ENCODE measurements at places on chromosomes 3 and 15. TPM values are rescaled to one million over a fixed set of nuclear protein-coding genes. Genes with fewer than 3 reads are reported as not detected.

The NR2F2 gene
- total RNA-seq, result 47.9 TPM

DNA sequence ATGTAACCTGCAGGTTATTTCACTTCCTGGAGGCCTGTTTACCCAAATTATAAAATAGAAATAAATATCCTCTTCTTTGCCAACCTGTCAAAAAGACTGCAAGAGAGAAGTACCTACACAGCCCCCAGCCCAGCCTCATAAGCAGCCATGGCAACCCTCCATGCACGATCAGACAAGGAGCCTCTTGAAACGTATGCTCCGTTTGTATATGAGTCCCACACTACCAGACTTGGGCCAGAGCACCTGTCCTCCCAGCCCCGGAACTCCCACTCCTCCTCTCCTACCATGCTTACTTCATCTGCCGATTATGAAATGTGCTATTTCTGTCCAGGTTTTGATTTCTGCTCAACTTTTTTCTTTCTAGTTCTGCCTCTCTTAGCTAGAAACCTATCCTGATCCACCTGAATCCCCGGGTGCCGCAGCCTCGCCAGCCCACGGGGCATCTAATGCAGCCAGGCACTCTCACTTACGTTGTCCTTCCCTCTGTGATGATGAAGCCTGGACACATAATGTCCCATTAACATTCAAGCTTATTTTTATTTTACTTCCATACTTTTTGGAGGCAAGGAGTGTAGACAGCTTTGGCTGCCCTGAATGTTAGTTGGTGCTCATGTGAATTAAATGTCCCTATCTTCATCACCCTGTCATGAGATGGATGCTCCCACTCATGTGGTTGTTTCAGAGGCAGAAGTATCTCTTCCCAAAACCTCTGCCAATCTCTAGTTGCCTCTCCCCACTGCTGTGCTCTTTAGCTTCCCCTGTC lies 73.8 kb downstream of the MB21D2 start:
- DNase-seq, result no peak

DNA sequence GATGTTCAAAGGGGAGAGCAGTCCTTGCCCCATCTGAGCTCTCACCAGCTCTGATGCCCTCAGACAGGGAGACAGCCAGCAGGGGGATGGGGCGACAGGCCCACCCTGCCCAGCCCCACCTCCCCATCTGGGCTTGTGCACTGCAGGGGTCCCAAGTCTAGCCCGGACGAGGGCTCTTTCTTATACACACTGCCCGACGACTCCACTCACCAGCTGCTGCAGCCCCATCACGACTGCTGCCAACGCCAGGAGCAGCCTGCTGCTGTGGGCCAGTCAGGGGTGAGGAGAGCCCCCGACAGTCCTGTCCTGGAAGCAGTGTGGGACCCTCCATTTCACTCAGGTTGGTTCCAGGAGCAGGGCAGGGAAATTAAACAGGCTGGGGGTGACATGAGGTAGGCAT lies 73.9 kb downstream of the BOC start:
- no peak for DNase-seq

DNA sequence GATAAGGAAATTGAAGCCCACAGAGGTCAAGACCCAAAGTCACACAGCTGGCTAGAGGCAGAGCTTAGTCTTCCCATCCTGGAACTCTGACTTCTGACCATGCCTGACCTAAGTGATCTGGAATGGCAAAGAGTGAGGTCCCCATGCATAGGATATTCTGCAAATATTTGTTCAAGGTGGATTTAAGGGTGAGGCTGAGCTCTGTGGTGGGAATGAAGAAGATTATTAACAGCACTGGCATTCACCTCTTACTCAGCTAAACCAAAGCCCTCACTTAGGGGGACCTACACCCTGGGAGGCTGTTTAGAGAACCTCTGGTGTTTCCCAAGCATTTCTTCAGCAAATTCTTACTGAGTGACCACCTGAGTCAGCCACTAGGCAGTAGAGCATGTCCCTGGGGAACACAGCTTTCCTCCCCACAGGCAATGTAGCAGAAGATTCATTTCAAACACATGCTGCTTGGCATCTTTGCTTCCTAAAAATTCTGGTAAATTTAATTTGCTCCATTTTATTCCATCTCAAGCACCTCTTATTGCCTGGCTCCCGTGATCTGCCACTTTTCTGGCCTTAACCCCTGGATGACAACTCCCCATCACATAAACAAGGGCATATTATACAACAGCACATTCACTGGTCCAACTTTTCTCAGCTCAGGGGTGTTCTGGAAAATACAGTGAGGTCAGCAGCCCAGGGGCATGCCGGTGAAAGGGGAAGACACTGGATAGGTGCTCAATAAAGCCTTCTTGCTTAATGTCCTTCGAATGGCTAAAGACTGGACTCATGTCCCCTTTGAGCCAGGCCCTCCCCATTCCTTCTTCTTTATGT lies 176.0 kb downstream of the ABHD5 start:
- no peak for DNase-seq

The NOX5 gene
- total RNA-seq, result 0.49 TPM

DNA sequence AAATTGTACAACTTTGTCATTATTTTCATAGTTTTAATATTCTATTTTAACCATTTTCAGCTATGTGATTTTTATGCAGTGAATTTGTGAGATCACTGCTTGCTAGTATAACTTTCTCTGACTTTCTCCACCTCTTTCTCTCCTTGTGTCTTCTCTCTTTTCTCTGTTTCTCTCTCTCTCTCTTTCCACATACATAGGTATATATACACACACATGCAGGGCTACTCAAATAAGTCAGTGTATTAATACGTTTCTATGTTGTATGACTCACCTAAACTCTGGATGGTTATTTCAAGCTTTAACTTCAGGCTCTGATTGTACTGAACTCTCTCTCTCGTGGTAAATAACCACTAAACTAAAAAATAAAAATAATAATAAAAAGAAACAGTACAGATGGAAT lies 1389.3 kb upstream of the ALCAM start:
- no peak for DNase-seq

GRCh38 chr15:63022181-63022580 lies 20.4 kb upstream of the TPM1 start:
- no peak for DNase-seq

DNA sequence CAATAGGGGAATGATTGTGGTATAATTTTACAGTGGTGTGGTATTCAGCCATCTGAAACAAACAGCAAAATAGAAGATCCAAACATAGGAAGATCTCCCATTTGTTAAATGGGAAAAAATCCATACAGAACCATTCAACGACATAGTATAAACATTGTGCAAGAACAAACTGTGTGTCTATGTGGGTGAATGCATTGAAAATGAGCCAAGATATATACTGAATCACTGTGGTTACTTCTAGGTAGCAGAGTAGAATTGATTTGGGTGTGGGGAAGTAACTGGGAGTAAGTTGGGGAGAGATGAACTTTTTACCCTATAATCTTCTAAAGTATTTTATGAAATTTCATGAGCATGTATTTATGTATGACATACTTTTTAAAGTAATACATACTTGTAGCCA lies 123.1 kb upstream of the UMPS start:
- DNase-seq, result no peak

The CACNA1D gene
- 5.4 TPM for total RNA-seq

- DNase-seq, result no peak
Measured at GRCh38 chr3:171372694-171373093, 87.5 kb downstream of the TNIK start.

The CCDC39 gene
- total RNA-seq, result not detected

- DNase-seq, result no peak
Measured at GRCh38 chr3:189394599-189395121, 222.9 kb downstream of the TPRG1 start.

The C2CD4A gene
- not detected for total RNA-seq

- no peak for DNase-seq
Measured at GRCh38 chr3:3065876-3066275, 44.3 kb downstream of the IL5RA start.

DNA sequence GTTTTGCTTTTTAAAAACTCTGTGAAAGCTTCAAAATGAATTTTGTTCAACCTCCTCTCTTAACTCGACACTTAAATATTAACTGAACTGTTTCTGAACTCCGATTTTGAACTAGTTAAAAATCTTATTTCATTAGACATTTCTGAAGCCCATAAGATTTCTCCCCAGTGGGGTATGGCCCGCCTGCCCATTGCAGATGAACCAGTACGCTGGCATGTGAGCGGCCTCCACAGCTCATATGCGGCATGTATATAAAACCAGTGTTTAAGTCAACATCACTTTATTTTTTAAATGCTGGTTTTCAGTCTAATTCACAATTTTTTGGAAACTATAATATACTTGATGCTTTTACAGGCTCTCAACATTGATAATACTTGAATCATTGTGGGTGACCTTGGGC lies 50.2 kb downstream of the CPN2 start:
- DNase-seq, result peak; percentile 53

DNA sequence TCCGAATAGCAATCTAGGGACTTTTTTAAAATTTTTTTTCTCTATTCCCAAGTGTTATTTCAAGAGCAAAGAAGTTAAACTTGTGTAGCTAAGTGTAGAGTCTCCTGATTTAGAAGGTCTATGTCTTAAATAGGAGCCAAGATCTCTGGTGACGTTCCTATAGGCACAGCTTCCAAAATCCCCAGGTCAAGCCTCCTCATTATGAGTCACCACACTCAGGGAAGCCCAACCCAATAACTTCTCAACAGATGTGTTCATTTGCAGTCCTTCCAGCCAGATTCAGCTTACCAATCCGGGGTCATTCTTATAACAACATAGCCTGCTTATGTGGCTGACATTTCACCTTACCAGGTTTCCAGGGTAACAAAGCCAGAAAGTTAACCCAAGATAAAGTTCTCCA lies 270.3 kb downstream of the IL5RA start:
- DNase-seq, result no peak

The SLC30A4 gene
- 10.0 TPM for total RNA-seq

DNA sequence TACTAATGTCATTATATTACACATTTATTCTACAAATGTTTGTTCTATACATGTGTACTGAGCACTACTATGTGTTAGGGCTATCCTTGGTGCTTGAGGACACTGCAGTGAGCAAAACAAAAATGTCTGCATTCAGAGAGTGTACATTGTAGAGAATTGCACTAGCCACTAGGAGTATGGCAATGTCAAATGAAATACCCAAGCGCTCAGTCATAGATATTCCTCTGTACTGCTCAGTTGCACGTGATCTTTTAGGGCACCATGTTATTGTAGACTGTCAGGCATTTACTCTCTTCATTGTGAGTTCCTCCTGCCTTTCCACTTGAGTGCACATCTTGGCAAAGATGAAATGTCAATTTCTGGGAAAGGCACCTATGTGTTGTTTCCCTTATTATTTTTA lies 36.8 kb downstream of the FNDC3B start:
- no peak for DNase-seq

- DNase-seq, result no peak
Measured at GRCh38 chr3:23640471-23641146, 165.1 kb upstream of the UBE2E1 start.

The MST1R gene
- total RNA-seq, result 1.2 TPM

GRCh38 chr3:46068501-46068900 lies 41.2 kb upstream of the XCR1 start:
- DNase-seq, result no peak

- DNase-seq, result no peak
Measured at GRCh38 chr15:85289677-85290365, 90.6 kb upstream of the AKAP13 start.

The P2RY1 gene
- total RNA-seq, result 24.6 TPM

DNA sequence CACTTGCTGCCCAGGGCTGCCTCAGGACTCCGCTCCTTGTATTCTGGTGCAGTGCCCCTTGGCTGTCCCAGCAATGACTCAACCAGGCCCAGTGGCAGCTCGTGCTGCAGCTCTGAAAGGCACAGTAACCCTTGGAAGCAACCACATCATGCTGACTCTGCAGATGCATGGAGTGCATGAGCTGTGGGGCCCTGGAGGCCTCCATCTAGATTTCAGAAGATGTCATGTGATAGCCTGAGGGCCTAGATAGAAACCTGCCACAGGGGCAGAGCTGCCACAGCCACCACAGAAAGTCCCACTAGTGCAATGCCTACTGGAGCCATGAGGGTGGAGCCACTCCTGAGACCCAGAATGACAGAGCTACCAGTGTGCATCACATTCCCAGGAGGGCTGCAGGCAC lies 117.1 kb upstream of the SMAD3 start:
- DNase-seq, result peak; percentile 32

The ZNF660 gene
- 3.3 TPM for total RNA-seq

GRCh38 chr3:106326941-106327695 lies 458.3 kb upstream of the CBLB start:
- DNase-seq, result no peak

- no peak for DNase-seq
Measured at GRCh38 chr3:34248352-34248751, 449.9 kb downstream of the PDCD6IP start.

The SLC9A9 gene
- 25.5 TPM for total RNA-seq

- DNase-seq, result peak; percentile 98
Measured at GRCh38 chr3:153161714-153162512, at the start of gene RAP2B. Gene RAP2B (plus strand): TSS chr3:153162226. CDS start chr3:153162694, 468 bp downstream.

DNA sequence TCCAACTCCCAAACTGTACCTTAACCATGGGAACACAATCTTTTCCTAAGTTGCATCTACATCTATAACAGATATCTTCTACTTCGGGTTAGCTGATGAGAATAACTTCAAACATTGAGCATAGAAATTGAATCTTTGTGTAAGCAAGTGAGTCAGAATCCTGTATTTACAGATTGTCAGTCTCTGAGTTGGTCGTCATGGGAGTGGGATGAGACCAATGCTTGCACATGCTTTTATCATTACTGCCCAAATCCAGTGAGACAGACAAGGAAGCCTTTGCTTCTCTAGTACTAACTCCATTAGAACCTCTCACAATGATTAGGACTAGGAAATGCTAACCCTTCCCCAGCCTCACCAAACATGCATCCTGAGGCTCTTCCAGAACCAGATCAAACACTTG lies 587.1 kb upstream of the ZNF717 start:
- no peak for DNase-seq

DNA sequence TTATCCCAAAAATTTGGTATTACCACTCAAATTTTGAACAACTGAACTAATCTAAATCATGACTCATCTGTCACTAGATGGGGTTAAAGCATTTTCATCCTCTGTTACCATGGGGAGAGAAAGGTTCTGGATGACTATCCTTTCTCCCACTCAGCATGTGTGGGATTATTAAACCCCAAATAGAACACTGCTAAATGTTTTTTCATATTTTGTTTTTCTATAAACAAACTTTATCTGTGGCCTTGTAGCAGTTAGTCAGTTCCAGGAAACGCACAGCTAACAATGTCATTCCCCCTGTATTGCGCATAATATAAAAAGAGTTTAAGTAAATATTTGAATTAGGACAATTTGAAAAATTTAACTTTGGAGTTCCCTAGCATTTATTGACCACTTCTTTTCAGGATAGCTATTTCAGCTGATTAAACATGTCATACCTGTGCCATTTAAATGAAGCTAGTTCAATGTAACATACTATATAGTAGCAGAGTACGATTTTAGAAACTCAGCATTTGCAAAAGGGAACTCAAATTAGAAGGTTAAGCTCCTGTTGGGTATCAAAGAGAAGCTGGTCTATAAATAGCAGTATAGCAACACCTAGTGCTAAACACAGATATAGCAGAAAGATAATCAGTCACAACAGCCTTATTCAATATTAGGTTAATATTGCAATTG lies 9.2 kb upstream of the TMEM212 start:
- no peak for DNase-seq

The C3orf70 gene
- 52.3 TPM for total RNA-seq

The ANKRD63 gene
- total RNA-seq, result not detected

Measured in sigmoid colon (tissue), 7 donors.